ENCODE measurements at places on chromosomes 7 and 10.
A peak's percentile ranks its signal among the peaks of the same experiment; 100 is the strongest.

GRCh38 chr10:112698818-112699164 lies 251.3 kb upstream of the TCF7L2 start:
- DNase-seq = no peak

- no peak for DNase-seq
Observed at GRCh38 chr10:30068492-30069223, 9.3 kb upstream of the JCAD start.

- DNase-seq = no peak
Observed at GRCh38 chr7:139730746-139731612, 46.8 kb downstream of the HIPK2 start.

DNA sequence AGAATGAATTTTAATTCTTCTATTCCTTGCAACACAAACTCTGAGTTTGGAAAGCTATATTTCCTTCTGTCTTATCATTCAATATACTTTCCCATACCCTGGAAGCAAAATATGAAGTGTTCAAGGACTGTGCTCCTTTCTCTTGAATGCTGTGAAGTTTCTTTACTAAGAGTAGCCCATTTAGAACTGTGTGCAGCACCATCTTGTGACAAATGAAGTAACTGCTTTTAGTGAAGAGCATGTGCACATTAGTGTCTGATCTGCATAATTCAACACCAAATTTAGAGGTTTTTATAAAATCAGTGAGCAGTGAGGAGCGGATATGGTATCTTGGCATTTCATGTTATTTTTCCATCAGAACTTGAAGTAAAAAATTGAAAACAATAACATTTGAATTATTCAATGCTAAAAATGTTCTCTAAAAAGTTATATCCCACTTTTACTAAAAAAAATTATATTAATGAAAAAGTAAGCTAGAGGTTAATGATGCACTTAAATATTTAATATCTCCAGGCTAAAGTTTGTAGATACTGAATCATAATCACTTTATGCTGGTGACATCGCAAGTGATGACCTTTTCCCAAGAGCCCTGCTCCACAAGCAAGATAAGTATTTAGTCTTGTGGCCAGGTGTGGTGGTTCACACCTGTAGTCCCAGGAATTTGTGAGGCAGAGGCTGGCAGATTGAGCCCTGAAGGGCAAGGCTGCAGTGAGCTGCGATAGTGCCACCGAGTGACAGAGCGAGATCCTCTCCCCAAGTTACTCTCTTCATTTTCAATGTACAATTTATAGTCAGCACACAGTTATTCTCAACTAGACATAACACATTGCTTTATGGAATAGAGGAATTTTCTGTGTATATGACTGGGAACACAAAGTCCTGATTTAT lies 108.8 kb upstream of the PCLO start:
- no peak for DNase-seq

GRCh38 chr10:84352251-84352842 lies 24.0 kb downstream of the CCSER2 start:
- peak; percentile 45 for DNase-seq

DNA sequence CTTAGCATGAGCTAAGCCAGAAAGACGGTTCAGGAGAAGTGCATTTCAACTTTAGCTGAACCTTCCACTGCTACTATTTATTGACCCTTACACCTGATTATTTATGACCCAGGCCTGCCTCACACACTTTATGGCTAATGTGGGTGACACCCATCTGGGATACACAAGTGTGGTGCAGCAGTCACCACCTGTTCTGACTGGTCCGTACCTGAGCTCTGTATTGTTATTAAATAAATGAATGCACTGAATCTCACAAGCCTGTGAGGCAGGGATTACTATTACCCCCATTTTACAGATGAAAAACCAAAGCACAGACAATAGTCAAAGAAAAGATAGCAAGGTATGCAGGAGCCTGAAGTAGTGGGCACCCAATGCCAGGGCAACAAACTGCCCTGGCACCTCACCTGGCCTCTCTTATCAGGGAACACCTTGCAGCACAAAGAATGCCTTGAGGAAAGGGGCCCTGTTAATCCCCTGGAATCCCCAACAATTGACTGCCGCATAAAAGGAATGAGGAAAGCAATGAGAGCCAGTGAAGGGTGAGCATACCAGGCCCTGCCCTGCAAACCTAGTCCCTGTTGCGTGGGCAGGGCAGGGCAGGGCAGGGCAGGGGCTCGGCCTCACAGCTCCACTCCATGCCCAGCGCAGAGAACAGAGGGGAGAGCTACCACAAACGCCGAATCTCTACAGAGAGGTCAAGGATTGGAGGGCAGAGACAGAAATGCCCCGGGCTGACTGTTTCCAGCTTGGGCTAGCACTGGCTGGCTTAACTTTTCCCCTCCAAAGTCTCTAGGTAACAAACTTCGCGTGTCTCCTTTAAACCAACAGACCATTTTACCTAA lies 1.3 kb downstream of the ANXA11 start:
- DNase-seq = no peak

DNA sequence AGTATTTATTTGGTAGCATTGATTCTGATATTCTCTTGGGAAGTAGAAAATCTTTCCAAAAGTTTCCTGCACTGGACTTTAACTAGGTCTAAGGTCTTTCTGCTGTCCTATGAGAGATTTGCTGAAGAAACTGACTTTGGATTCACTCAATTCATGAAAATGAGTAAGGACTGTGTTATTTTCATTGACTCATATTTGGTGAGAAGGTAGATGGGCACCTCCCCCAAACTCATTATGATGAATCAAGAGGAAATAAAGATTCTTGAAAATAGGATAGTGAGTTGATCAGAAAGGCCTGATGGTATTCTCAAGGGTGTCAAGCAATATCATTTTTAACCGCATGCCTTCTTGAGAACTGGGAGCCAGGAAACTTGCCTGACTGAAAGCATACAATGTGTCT lies 110.3 kb downstream of the RNF133 start:
- DNase-seq = no peak

DNA sequence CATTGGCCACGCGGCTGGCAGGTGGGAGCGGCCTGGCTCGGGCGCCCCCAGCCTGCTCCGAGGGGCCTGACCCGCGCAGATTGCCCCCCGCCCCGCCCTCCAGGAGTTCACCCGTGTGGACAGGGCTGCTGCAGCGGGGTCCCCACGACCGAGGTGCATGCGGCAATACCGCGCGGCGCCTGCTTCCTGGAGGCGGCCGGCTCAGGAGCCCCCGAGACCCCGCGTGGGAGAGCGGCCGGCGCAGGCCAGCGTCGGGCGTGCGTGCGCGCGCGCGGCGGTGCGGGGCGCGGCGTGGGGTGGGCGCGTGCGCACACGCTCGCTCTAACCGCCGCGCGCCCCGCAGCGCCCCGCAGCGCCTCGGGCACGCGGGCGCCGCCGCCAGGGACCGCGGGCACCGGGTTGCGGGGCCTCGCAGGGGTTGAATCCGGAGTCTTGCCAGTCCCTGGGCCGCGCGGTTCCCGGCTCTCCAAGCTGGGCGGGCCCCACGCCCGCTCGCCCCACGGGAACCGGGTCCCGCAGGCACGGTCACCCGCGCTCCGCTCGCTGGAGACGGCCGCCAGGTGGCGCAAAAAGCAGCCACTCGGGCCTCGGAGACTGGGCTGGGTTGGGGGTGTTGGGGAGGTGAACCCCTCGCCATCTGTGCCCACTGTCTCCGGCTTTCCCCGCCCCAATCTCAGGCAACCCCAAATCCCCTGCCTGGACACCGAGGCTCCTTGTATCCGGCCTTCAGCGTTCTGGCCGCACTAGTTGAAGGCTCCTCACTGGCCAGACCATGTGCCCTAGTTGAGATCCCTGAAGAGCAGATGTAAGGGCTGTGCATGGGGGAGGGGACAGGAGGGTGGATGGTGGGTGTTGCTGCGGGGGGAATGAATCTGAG lies 1.3 kb upstream of the ACHE start:
- no peak for DNase-seq
